ENCODE measurements at places on chromosomes 12 and 14.

DNA sequence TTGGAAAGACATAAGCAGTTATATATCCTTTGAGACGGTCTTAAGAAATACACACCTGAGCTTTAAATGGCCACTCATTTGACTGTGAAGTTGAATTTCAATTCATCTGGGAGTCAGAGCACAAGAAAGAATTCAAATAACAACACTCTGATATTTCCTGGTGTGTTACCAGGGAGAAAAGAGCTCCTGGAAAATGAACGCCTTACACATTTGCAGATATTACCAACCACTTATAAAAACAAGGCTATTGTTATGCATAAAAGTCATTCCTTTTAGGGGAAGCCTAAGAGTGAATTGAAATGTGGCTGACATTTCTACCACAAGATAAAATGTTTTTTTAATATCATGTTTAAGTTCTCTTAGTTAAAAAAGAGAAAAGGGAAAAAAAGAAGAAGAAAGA lies 229.2 kb upstream of the PLEKHG7 start:
- no peak for DNase-seq

- no peak for DNase-seq
These were observed 62.6 kb downstream of the PLXNC1 start for GRCh38 chr12:94211021-94211420.

- DNase-seq = no peak
These were observed 85.5 kb downstream of the PLEKHG3 start for GRCh38 chr14:64789696-64790095.

DNA sequence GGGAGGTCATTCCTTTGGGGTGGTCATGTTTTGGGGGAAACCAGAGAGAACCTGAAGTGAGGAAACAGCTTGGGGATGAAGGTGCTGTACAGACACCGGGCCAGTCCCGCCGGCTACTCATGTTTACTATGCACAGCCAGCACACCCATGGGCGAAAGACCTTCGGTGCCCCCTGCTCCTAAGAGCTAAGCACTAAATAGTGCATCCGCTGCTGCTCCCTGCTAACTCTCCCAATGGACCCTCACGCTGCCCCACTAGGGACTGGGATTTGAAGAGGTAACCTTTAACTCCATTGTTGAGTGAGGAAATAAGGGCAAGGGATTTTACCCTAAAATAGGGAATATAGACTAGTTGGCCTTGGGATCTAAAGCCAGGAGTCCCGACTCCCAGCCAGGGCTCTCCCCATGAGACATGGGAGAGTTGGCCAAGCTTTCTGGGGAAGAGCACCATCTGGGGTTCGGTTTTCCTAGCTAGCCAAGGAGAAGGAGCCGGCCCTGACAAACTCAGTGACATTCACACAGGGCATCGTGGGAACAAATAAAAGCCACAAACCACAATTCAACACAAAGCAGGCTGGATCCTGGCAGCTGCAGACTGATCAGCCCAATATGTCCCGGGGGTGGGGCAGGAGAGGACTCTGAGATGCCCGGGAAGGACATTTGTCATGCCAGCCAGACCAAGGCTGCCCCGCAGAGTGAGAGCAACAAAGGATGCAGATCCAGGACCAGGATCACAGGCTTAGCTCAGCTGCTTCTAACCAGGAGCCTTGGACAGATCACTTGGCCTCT lies 91.7 kb downstream of the SINHCAF start:
- no peak for DNase-seq

DNA sequence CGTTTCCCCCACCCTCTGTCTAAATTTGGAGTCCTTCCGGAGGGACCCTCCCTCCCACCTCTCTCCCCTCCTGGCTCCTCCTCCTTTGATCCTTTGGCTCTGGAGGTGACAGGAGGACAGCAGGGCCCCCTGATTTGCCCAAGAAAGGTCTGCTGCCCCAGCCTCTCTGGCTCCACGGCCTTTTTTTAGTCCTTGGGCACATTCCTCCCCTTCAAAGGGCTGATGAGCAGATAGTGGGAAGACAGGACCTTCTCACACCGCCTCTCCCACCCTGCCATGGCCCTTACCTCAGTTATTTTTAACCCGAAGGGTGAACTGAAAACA lies 196 bp upstream of the MYH6 start:
- DNase-seq = no peak

DNA sequence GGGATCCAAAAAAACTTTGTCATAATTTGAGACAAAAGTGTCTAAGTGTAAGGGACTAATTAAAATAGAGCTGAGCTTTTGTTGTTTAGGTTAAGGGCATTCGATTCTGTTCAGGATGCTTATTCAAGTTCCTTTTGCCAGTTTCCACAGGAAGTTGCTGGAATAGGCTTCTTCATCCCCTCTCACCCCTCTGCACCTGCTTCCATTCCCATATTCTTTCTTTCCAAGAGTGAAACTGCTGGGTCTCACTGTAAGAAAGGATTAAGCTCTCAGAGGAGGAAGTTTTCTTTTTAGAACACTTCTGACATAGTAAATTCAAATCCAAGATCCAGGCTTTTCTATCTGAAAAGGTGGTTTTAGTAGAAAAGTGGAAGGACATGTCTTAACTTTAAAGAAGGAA lies 61.4 kb downstream of the POLR3B start:
- DNase-seq = no peak

GRCh38 chr12:122084857-122085405 lies 6.4 kb downstream of the MLXIP start:
- DNase-seq = no peak

- no peak for DNase-seq
These were observed 22.0 kb downstream of the CHGA start for GRCh38 chr14:92944976-92945375.

DNA sequence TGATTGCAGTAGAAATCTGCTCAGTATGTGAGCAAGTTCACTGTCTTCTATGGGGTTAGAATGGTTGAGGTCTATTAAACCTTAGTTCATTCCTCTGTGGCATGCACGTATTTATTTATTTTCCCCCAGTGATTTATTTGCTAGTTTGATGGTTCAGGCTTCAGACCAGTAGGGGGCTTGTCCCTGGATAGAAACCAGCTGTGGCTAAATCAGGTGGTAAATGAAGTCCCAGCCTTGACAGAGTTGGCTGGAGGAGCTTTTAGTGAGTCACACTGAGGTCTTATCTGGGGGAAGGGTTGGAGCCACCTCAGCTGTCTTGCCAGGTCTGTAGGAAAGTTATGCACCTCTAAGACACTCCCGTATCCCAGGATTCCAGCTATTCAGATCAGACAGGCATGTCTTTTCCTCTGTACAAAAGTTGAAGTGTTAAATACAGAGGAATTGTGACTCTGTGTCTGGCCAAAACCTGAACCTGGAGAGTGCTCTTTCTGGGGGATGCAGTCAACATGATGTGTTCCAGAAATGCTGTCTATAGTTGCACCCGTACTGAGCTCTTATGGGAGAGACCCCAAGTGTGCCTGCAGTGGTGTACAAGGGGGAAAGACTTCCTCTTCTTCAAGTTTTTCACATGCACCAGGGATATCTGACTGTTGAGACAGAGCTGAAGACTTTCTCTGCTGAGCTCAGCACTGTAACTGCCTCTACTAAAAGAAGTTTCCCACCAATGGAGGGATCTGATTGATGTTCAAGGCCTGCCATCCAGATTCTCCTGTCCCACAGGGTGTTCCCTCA lies 1322.1 kb downstream of the TMEM121 start:
- DNase-seq = no peak

DNA sequence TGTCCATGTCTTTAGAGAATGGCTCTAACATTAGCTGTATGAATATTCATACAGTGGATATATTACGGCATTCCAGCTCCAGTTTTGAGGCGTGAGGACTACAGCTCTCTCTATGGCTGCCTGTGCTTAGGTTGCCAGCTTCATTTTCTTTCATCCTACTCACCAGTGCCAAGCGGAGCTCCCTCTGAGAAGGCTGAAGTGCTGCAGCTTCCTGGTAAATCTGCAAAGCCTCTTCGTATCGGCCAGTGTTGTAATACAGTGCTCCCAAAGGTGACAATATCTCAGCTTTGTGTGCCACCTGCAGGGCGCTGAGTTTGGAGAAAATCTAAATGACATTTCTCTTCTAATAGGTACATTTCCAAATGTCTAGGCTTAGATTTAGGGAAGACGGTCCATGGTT lies 19.8 kb upstream of the OVCH1 start:
- DNase-seq = no peak

DNA sequence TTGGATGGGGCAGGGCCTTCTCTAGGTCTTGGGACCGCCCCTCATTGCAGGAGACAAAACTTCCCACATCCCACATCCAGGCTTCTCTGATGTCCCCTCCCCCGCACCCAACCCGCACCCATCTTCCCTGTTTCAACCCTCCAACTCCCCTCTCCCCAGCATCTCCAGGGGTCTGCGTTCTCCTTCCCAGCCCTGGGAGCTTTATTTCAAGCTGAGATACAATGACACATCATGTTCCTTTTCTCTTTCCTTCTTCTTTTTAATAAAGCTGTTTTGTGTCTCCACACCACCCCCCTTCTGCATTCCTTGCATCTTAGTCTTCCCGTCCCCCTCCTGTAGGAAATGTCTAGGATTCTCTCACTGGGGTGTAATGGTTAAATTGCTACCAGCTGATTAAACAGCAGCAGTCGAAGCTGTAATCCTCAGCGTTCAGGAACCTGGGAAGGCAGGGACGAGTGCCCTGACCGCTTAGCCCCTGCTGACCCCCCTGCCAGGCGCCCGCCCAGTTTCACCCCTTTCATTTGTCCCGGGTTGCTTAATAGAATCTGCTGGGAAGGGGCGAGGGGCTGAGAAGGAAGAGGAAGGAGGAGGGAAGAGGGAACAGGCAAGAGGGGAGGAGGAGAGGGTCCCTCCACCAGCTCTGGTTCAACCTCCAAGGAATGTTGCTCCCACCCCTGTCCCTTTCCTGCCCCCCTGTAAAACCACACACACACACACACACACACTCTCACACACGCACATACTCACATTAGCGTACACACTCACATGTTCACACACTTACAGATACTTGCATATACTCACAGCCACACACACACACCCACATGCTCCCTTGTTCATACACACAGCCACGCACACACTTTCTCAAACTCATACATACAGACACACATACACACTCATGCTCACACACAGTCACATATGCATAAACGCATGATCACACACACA lies 104.5 kb upstream of the MED13L start:
- no peak for DNase-seq

GRCh38 chr14:67998834-67999233 lies 179.3 kb downstream of the RAD51B start:
- DNase-seq = no peak

GRCh38 chr14:26286081-26286912 lies 311.5 kb downstream of the NOVA1 start:
- no peak for DNase-seq

- no peak for DNase-seq
These were observed 320.2 kb upstream of the SFSWAP start for GRCh38 chr12:131390412-131391334.

DNA sequence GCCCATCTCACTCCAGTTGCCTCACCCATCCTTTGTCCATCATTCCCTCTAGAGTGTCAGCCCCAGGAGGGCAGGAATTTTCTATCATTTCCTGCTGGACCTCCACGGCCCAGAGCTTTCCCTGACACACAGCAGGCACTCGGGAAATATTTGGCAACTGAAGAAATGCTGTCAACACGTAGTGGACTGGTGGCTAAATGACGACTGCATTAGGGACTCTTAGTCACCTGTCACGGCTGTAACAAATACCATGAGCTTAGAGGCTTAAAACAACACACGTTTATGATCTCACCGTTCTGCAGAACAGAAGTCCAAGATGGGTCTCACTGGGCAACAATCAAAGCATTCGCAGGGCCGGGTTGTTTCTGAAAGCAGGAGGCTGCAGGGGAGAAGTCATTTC lies 91.3 kb downstream of the PHETA1 start:
- DNase-seq = no peak

- no peak for DNase-seq
These were observed 312.2 kb downstream of the ATXN7L3B start for GRCh38 chr12:74849801-74850200.

DNA sequence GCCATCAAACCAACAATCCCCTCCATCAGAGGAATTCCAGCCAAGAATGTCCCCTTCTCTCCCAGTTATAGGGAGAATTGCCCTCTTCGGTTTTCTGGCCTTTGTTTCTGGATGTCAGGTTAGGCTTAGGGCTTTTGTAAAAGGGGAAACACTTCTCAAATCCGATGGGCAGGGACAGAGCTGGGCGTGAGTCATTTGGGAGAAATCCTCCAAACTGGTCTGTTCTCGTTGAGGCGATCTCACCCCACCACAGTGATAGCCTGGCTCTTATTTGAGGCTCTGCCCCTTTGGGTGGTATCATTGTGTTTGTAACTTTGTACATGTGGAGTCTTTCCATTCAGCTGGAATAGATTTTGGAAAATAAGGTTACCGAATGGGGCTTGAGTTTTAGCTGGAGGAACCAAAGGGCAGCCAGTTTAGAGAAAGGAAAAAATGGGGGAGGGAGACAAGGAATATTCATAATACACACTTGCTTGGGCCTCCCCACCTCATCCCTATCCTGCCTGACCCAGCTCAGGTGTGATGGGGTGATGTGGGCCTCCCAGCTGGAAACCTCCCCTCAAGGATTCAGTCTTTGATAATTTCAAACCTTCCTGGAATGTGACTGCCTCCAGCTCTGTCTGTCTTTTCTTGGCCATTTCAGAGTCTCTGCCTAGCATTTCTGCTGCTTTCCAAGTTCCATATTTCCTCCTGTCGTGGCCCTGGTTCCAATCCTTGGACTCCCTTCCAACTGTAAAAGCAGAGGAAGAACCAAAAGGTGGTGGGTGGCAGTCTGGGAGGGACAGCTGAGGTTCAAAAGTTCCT lies 7.5 kb downstream of the HOXC4 start:
- DNase-seq = no peak

DNA sequence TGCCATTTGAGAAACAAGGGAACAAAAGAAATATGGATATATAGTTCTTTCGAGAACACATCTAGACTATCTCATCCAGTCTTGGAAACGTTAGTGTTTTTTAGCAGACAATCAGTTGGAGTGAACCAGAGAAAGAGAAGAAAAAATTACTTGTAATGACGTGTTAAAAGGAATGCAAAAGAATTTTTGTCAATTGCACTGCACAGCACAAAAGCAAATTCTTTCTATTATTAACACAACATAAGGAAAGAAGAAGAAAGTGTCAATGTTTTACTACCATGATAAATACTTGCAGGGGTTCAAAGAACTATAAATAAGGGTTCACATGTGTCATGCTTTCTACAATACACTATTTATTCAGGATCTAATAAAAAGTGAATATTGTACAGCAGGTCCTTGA lies 27.5 kb upstream of the GSG1 start:
- DNase-seq = no peak

GRCh38 chr14:81889529-81889928 lies 355.9 kb upstream of the SEL1L start:
- DNase-seq = no peak

GRCh38 chr12:102964872-102965271 lies 7.4 kb downstream of the ASCL1 start:
- DNase-seq = no peak

DNA sequence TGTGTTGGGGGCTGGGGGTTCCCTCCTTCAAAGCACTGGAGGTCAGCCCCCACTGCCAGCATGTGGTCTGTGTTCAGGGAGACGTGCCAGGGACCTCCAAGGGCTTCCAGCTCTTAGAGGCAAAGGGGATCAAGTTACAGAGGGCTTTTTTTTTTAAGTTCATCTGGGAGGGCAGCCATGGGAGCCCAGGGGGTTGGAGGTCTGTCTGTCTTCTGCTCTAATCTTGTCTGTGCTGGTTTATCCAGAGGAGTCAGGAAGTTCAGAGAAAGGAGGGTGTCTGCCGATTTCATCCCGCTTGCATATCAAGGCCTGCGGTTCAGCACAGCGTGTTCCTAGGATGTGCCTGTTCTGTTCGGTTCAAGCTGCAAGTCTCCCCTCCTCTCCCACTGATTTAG lies 72.2 kb downstream of the TMEM132C start:
- no peak for DNase-seq
